ENCODE measurements at places on chromosomes 1 and 21.

GRCh38 chr1:197320991-197321531 is 53.0 kb downstream of the CRB1 start:
- DNase-seq = no peak

DNA sequence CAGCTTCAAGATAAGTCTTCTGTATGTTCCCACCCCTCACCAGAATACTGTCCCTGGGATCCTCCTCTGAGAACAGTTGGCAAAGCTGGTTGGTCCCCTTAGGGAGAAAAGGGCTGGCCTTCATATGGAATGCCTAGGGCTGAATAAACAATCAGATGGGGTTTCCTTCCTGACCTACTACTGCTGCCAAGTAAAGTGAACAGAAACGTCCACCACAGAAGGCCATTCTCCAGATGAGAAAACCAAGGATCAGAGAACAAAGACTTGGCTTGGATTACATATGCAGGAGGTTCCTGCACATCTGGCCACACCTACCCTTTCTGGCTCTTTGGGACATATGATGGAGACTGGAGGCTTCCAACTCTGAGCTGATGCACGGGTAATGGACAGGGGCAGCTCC is 194.5 kb downstream of the HIVEP3 start:
- DNase-seq = no peak

- DNase-seq = no peak
Observed at GRCh38 chr1:152148981-152149380, 10.0 kb downstream of the RPTN start.

DNA sequence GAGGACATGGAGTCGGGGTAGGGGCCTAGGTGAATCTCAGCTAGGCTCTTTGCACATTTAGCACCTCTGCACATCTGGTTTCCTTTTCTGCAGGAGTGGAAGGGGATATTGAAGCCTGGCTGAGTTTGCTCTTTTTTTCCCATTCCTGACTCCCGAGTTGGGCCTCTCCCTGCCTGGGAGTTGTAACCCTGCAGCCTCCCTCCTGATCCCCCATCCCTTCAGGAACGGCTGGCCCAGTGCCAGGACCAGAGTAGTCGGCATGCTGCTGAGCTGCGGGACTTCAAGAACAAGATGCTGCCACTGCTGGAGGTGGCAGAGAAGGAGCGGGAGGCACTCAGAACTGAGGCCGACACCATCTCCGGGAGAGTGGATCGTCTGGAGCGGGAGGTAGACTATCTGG is 836 bp downstream of the OLFML3 start:
- no peak for DNase-seq

- DNase-seq = no peak
Observed at GRCh38 chr1:28521502-28522164, 15.8 kb downstream of the RCC1 start.

- no peak for DNase-seq
Observed at GRCh38 chr1:14782741-14783591, 184.5 kb downstream of the KAZN start.

DNA sequence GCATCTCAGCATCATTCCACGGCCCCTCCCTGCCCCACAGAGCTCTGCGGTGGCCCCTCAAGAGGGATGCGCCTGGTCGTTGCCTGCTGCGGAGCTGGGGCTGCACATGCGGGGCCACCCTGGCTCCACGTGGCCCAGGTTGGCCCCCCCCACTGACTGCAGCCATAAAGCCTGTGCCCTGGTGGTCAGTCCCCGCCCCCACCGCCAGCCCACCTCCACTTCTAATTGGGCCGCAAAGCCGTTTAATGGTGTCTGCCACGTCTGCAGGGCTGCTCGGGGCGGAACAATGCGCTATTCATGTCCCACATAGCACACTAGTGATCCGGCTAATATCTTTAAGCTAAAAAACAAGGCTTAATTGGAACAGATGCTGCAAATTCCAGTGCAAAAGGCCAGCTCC is 33.5 kb upstream of the ACTRT2 start:
- DNase-seq = no peak

GRCh38 chr1:3465935-3466321 is 11.5 kb downstream of the ARHGEF16 start:
- DNase-seq = no peak

Measured in activated T-cell treated with anti-CD3 and anti-CD28 coated beads, Interleukin-2, amount 50 U/mL, for 72 hours (primary cell).